ENCODE measurements at places on chromosomes 12 and 14. TPM values are rescaled to one million over a fixed set of nuclear protein-coding genes. Genes with fewer than 3 reads are reported as not detected.

The SLC4A8 gene
- 5.8 TPM for total RNA-seq

The DENND5B gene
- total RNA-seq, result 64.1 TPM

DNA sequence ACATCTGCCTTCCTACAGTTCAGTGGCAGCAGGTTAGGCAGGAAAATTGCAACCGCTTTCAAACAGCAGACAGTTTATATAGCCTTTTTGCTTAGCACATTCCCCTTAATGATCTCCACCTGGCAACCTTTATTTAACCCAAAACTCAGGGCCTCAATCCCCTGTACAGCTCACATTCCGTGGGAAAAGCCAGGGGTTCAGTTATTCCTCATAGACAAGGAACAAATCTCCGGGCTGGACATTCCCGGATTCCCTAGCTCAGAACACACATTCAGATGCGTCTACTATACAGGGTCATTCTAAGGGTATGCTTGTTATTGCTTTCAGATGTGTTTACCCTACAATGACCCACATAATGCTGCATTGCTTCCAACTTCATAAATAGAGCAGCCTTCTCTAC is 73.8 kb upstream of the DCN start:
- no peak for DNase-seq

GRCh38 chr12:25364529-25365339 is 114.0 kb upstream of the KRAS start:
- no peak for DNase-seq

- DNase-seq, result no peak
Observed at GRCh38 chr14:74846968-74847665, 28.8 kb downstream of the PROX2 start.

DNA sequence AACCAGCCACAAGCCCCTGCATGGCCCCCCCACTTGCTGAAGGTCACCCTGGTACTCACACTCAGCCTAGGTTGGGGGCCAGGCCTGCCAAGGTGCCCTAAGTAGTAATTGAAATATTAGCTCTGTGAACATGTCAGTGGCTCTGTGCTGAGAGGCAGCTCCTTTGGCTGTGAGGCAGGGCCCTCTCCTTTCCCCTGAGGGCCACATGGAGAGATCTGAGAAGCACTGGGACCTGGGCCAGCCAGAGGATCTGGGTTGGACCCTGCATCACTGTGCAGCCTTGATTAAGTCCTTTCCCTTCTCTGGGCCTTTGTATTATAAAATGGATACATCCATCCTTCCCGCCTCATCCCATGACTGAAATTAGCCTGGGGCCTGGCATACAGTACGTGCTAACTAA is 58.0 kb upstream of the FAM222A start:
- DNase-seq, result no peak

DNA sequence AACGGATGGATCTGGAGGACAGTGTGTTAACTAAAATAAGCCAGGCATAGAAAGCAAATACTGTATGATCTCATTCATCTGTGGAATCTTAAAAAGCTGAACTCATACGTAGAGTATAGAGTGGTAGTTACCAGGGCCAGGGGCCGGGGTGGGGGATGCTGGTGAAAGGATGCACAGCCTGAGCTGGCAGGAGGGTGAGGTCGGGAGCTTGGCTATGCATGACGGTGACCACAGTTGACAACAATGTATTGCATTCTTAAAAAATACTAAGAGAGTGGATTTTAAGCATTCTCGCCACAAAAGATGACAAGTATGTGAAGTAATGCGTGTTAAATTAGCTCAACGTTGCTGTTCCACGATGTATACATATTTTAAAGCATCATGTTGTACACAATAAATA is 351.3 kb downstream of the TMEM121 start:
- no peak for DNase-seq

All from activated B cell treated with CpG ODN at 0.5 μM for 24 hours (primary cell).